Cardiac muscle cell (in vitro differentiated cells and primary cell): ENCODE measurements at places on chromosomes 1 and 21. TPM values are rescaled to one million over a fixed set of nuclear protein-coding genes. Genes with fewer than 3 reads are reported as not detected.

GRCh38 chr1:117708323-117709248 is 102.7 kb downstream of the TENT5C start:
- no peak for DNase-seq

- DNase-seq: peak; percentile 68
Measured at GRCh38 chr1:155858800-155859233, 550 bp upstream of the SYT11 start.

DNA sequence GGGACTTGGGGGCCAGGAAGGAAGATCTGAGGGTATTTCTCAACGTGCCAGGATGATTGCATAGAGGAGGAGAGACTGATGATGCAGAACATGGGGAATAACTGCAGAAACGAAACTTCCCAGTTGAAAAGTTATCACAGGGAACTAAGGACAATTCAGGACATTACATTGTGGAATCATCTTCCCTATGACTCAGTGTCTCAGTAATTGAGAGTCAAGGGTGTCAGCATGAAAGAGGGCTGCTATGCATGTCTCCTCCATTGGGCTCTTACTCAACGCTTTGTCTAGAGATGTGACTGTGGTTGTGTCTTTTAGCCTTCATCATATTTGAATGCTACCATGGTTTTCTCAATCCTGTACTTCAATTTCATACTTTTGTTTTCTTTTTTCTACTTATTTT is 48.9 kb upstream of the PTGFR start:
- no peak for DNase-seq

GRCh38 chr21:35294231-35294898 is 245.3 kb upstream of the RUNX1 start:
- DNase-seq: no peak

GRCh38 chr1:215146240-215146975 is 63.9 kb downstream of the KCNK2 start:
- DNase-seq: peak; percentile 56

DNA sequence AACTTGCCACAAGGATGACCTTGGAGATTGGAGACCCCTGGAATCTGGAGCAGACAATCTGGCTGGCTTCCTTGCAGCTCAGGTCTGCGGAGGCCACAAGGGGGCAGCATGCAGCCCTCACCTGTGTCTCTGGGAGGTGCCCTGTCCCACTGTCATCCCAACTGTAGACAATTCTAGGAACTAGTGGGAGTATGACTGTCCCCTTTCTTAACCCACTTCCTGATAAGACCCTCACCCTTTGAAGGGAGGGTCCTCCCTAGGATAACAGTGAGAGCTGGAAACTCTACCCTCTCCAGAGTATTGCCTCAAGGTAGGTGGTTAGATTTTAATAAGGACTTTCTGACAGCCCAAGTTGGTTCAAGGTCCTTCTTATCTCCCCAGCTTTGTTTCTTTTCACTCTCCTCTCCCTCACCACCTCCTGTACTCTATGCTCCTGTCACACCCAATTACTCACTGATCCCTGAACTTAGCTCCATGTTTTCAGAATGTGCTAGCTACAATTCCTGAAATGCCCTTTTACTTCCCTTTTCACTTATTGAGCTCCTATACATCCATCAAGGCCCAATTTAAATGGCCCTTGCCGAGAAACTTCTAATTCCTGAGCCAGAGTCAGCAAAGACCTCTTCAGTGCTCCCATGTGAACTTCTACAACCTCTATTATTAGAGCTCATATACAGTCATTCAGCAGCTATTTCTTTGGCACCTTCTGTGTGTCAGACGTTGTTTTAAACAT is 9.2 kb upstream of the KCNQ4 start:
- DNase-seq: peak; percentile 79

DNA sequence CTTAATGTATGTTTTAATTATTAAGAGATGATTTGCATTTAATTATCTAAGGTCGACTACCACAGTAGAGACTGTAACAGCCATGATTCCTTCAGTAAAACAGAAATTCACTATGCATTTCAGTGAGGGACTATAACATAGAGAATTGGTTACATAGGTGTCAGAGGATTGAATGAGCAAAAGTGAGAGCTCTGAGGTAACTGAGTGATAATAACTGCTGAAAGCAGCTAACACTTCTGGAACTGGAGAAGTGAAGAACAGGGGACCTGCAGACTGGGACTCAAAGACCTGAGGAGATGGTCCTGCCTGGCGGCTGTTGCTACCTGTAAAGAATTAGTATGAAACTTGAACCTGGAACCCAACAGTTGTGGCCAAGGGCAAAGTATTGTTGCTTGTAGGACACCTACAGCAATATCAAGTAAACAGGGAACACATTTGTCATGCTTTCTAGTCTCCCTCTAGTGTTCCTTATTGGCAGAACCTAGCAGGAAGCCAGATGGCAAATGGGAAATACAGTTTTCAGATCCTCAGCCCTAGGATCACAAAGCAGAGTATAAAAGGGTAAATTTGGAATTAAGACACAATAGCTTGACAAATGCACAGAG is 110.6 kb downstream of the HS2ST1 start:
- DNase-seq: peak; percentile 52

DNA sequence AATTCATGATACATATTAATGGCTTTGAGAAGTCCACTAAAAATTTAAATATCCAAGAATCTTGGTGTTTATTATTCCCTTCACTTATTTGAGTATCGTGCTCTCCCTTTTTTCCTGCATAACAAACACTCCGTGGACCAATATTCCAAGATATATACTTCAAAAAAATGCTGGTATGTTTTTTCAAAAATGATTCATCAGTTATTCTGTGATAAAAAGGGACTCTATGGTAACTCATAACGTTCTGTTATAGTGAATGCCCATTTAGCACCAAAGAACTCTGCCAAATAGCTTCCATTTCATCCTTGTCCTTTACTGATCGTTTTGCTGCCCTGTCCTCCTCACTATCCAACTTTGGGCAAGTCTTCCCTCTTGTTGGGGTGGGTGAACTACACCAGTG is 12.9 kb downstream of the GIPC2 start:
- no peak for DNase-seq

Gene CAMK2N1
- 1.2 and 1.4 TPM in 2 replicates for polyA plus RNA-seq

Gene MSH4
- polyA plus RNA-seq: 0.10 TPM in 1 of 2 replicates, not detected in the other

Gene NUAK2
- 2.1 and 3.4 TPM in 2 replicates for polyA plus RNA-seq

Gene SLFNL1
- polyA plus RNA-seq: 0.73 and 1.0 TPM in 2 replicates
